DMS 273 treated with DMSO at 0.1 percent for 48 hours (cell line): ENCODE measurements at places on chromosomes 6 and 20.

DNA sequence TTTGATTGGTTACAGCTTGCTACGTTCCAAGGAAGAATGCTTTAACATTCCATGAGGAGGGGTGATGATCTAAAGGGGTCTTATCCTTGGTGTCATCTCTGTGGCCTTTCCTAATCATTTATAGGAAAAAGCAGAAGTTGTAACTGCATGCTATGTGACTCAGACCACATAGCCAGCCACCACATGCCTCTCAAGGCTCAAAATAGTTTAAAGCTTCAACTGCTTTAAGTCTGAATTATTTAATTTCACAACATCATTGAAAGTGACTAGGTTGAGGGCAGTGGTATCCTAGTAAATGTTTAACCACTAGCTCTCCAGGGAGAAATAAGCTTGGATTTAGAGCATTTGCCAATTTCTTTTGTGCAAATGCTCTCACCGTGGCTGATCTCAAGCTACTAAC is 29.7 kb downstream of the MC3R start:
- DNase-seq, result no peak

DNA sequence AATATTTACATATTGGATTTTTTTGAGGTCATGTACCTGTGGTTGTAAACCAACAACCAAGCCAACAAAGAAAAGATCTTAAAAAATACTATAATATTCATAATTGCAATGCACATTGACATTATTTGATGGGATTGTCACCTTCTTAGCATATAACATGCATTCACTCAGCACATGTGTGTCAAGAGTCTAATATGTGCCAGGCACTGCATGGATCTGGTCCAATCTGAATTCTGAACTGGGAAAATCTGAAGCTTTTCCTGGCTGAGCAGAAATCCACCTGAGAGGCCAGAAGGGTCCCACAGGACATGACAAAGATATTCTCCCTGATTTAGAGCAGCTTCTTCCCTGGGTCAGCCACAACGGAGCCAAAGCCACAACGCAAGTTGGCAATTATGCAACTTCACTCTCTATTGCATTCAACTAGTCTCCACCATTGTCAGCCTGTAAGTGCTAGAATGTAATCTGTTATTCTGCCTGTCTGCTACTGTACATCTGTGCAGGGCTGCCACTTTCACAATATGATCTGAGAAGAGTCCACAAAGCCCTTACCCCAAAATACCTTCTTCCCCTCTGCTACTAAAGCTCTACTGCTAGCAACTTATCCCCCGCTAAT is 17.0 kb upstream of the DDO start:
- no peak for DNase-seq

GRCh38 chr20:37984018-37984785 is 49.1 kb downstream of the TTI1 start:
- no peak for DNase-seq

DNA sequence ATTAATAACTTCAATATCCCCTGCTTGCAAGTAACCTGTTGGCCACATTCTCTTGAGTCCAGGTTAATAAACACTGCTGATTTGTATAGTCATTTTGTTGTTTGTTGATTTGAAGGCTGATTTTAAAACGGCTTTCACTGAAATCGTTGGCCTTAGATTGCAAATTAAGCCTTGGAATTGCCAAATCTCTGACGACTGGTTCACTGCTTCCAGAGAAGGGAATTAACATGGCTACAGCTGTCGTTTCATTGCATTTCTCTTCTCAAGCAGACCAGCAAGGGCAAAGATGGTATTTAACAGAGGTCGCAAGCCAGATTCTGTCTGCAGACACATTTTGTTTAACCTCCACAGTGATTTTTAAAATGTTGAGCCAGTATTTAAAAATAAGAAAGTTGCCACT is 470.9 kb downstream of the TFAP2A start:
- no peak for DNase-seq

DNA sequence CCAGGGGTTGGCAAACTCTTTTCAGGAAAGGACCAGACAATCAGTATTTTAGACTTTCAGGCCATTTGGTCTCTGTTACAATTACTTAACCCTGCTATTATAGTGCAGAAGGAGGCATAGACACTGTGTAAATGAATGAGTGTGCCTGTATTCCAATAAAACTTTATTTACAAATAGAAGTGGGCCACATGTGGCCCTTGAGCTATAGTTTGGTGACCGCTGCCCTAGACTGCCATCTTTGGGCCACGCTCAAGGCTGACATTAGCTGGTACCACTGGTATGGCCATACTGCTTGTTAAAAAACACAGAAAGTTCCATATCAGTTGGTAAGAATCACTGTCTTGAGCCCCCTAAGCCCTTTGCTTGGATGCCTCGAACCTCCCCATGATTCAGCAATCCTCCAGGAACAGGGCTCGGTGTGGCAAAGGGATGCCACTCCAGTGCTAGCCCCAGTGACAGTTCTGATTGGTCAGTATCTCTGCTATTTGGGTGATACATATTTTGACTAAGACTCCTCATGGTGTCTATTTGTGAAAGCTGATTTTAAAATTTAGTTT is 23.3 kb upstream of the SNRNP48 start:
- DNase-seq, result no peak
